Endothelial cell (in vitro differentiated cells): ENCODE measurements at places on chromosomes 2 and 18.
A peak's percentile ranks its signal among the peaks of the same experiment; 100 is the strongest.

DNA sequence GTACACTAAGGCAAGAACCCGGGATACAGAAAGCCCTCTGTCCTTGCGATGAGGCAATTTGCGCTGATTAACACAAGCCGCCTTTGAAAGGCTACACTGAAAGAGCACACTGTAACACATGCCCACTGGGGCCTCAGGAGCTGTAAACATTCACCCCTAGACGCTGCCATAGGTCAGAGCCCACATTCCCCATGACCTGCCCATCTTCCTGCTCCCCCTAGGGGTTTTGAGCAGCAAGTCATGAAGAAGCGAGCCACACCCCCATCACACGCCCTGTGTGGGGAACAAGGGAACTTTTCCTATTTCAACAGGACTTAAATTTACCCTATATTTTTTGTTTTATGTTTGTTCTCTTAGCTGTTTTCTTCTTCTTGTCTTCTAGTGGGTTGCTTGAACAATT lies 47.8 kb upstream of the SLC4A10 start:
- peak; percentile 10 for DNase-seq

- DNase-seq, result no peak
Observed at GRCh38 chr2:37501113-37501512, 156.7 kb downstream of the QPCT start.

DNA sequence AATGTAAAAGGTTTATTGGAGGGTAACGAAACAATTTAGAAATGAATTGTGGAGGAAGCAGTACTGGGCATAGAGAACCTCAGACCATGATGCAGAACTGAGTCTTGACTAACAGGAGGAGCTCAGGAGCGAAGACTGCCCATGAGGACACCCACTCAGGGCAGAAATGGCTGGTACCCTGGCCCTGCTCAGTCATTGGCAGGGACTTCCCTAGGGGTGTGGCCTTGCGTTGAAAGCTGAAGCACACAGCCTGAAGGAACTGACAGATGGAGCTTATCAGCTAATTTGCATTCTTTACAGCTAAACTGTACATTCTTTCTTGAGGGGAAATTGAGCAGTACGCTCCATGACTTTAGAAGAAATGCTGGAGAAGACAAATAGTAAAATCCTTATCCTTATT lies 57.1 kb downstream of the PDK1 start:
- DNase-seq, result no peak

DNA sequence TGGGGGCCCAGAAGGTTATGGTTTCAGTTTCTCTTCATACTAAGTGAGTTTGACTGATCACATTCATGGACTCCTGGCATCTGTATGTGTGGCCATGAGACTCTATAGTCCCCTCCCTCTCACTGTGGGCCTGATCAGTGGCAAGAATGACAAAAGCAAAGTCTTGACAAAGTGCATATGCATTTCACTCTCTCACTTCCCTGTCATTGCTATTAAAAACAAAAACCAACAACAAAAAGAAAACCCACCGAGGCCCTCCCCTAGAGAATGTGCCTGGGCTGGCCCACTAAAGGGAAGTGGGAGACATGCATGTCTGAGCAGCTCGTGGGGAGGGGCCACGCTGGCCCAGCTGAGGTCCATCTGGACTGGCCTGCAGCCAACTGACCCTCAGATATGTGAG lies 600.1 kb upstream of the RAB6C start:
- no peak for DNase-seq

DNA sequence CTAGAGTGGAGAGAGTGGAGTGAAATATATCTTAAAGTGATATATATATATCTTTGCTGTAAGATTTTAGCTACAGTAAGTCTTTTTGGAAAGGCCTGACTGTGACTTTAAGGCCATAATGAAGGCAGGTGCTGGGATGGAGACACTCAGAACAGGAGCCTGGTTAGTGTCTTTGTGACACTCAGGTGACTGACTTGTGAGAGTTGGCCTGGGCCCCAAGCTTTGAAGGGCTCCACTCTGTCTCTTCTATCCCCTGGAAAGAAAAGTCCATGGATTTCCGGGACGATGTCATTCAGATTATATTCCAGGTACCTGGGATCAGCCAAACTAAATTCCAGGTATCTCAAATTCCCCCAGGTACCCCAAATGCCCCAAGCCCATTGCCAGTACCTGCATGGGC lies 276.6 kb downstream of the PDE11A start:
- no peak for DNase-seq

GRCh38 chr2:13109516-13109915 lies 392.8 kb downstream of the TRIB2 start:
- DNase-seq, result no peak

DNA sequence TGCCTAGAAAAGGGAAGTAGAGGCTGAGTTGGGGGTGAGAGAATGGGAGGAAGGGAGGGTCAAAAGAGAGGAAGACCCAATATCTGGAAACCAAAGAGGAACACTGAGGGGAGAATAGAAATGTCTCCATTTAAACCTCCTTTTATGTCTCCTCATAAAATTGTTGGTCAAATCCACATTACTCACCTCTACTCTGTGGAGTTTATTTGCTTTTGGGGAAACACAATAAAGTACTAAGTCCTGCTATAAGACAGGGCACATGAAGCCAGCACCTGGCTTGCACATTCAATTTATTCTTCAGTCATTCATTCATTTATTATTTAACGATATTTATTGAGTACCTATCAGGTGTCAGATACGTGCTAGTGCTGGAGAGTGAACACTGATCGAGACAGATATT lies 60.3 kb upstream of the NFE2L2 start:
- no peak for DNase-seq

DNA sequence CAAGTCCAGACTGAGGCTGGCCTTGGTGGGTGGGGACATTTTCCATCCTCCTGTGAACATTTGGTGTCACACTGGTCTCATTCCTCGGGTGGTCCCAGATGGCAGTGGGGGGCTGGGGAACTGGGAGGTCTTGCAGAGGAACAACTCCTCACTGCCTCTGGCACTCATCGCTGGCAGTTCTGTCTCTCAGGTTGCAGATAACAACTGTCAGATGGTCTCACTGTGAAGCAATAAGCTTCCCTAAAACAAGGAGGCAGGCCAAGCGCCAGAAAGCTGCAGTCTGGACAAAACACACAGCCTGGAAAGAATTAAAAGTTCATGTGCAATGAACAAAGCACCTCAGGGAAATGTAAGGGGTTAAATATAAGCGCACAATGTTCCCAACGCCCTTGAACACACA lies 78.1 kb downstream of the IRS1 start:
- DNase-seq, result no peak

GRCh38 chr2:196167666-196168065 lies 3.7 kb downstream of the STK17B start:
- no peak for DNase-seq

- DNase-seq, result peak; percentile 47
Observed at GRCh38 chr2:230219419-230220331, at the start of gene SP110. Gene SP110 (minus strand): TSS chr2:230219984. CDS start chr2:230216927, 3,057 bp downstream.

GRCh38 chr18:45059695-45060094 lies 379.0 kb downstream of the SETBP1 start:
- DNase-seq, result no peak

GRCh38 chr18:28439870-28440269 lies 262.9 kb upstream of the CDH2 start:
- DNase-seq, result no peak

DNA sequence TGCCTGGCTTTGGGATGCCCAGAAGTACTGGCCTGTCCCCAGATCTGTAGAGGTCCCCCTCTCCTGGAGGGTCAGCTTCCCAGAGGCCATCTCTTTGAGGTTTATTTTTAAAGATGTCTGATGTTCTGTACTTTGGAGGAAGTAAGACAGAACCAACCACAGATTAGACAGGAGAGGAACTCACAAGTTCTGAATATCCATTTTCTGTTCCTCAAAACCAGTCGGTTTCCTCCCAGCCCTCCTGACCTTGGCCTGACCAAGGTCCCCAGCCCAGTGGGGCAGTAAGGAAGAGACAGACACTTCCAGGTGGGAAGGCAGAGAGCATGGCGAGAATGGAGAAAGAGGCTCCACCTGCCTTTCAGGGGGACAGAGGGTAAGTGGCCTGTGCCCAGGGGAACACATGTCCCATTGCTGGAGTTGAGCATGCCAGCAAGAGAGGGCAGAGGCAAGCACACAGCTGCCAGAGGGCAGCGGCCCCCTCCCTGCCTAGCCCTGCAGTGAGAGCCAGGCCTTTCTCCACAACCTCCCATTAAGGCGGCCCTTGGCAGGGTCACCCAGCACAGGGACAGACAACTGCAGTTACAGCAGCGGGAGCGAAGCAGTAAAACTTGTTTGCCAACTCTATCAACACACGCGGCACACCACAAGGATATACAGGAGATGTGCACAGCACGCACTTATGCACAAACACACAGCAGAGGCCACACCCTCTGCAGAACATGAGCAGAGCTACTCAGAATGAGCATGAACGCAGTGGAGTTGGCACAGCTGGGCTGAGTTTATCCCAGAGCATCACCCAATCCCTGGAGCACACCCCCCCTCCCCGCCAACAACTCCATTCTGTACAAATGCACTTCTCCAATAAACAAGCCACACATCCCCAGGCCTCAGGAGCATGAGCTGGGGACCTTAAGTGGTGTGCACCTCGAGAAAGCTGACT lies 18.5 kb upstream of the SEMA4C start:
- no peak for DNase-seq

DNA sequence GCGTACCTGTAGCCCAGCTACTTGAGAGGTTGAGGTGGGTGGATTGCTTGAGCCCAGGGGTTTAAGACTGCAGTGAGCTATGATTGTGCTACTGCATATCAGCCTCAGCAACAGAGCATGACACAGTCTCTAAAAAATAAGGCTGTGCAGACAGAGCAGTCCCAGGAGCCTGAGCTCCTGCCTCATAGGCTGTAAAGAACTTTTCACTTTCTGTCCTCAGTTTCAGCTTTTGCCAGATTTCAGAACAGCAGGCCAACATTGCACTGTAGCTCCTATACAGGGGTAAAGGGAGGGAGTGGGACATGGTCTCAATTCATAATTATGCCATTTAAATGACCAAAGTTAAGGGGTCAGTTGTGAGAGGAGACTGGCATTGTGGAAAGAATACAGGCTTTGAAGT lies 150.6 kb downstream of the GALNT1 start:
- no peak for DNase-seq

GRCh38 chr2:159427048-159427447 lies 140.5 kb upstream of the WDSUB1 start:
- no peak for DNase-seq

DNA sequence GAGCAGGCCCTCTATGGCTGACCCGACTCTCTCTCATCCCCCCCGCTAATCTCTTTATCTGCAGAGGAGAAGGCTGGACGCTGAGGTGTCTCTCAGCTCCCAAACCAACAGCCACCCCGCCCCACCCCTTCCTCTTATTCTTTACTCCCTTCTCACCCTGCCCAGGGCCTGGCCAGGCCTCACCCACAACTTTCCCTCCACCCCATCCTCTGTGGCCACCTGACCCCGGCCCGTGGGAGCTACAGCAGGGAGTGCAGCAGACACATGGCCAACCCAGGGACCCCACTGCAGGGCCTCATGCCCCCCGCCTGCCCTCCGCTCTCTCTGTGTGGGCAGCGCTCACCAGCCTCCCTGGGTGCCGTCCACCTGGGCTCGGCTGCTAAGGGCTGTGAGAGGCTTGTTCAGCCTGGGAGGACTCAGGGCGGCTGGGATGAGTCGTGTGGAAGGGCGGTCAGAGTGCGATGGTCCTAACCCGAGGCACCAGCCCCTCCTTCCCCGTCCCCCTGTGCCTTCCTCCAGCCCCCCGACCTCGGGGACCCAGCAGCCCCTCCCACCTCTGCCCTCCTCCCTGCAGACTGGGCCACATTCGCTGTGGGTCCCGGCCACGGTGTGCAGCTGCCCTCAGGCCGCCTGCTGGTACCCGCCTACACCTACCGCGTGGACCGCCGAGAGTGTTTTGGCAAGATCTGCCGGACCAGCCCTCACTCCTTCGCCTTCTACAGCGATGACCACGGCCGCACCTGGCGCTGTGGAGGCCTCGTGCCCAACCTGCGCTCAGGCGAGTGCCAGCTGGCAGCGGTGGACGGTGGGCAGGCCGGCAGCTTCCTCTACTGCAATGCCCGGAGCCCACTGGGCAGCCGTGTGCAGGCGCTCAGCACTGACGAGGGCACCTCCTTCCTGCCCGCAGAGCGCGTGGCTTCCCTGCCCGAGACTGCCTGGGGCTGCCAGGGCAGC lies 6.8 kb downstream of the NEU4 start:
- no peak for DNase-seq

- DNase-seq, result peak; percentile 36
Observed at GRCh38 chr2:10080536-10081304, 509 bp upstream of the CYS1 start.

DNA sequence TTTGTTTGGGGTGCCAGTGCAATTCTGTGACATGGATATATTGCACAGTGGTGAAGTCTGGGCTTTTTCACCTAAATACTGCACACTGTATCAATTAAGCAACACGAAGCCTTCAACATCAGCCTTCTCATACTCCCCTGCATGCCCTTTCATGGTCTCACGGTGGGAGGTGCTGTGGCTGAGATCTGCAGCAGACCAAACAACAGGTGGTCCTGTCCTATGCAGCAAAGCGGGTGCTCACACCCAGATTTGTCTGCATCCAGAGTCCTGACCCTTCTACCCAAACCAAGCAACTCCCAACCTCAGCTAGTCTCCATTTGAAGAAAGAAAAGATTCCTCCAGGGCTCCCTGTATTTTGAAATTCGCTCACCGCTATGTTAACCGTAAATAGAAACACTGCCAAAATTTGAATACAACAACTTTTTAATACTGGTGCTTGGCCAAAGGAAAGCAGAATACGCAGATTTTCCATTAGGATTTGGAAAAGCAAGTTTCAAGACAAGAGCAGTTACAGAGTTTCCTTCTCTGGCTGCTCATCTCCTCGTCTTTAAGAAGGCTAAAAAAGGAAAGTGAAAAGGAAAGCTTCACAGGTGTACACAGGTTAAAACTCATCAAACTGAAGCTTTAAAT lies 34.9 kb downstream of the FAM168B start:
- DNase-seq, result no peak

GRCh38 chr2:178479758-178480226 lies 465 bp upstream of the PLEKHA3 start:
- DNase-seq, result no peak

GRCh38 chr18:63312737-63313395 lies 6.7 kb downstream of the BCL2 start:
- DNase-seq, result no peak

GRCh38 chr18:63119647-63120046 lies 199.9 kb downstream of the BCL2 start:
- peak; percentile 40 for DNase-seq

DNA sequence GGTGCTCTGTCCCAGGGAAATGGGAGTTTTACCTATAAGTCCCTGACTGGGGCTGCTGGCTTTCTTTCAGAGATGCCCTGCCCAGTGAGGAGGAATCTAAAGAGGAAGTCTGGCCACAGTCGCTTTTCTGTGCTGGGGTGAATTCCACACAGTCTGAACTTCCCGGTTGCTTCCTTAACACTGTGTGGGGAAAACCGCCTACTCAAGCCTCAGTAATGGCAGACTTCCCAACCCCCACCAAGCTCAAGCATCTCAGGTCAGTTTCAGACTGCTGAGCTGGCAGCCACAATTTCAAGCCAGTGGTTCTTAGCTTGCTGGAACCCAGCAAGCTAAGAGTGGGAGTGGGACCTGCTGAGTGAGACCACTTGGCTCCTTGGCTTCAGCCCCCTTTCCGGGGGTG lies 54.9 kb downstream of the NUP35 start:
- DNase-seq, result no peak

DNA sequence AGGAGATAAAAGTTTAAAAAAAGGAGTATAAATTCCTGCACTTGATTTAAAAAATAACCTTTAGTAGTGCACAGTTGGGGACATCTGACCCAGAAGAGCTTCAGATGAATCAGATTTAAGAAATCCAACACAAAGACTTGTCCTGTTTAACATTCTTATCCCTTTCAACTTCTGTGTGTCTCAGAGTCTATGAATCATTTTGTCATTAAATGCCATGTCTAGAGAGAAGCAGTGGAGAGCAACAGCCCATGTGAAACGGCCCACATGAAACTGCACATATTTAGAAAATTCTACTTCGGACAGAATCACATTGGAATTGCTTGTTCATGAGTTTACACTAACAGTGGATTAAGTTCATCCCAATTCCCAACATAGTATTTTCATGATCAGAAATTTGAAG lies 278.6 kb downstream of the SLC8A1 start:
- DNase-seq, result no peak
